ENCODE measurements at places on chromosomes 16 and 17. TPM values are rescaled to one million over a fixed set of nuclear protein-coding genes. Genes with fewer than 3 reads are reported as not detected.

The RRAD gene
- total RNA-seq = 0.27 TPM

The TMEM132E gene
- 0.27 TPM for total RNA-seq

The PMP22 gene
- total RNA-seq = 2.4 TPM

The GP1BA gene
- 2.2 TPM for total RNA-seq

The CDK3 gene
- 2.4 TPM for total RNA-seq

The KRT33A gene
- not detected for total RNA-seq

The CCL5 gene
- total RNA-seq = 1.3 TPM

The SALL1 gene
- not detected for total RNA-seq

The ALOX12B gene
- total RNA-seq = 1.1 TPM

The SYNRG gene
- 11.6 TPM for total RNA-seq

The CES5A gene
- total RNA-seq = not detected

The KRT17 gene
- total RNA-seq = not detected

The TSNAXIP1 gene
- total RNA-seq = 0.54 TPM

The SNAI3 gene
- total RNA-seq = 6.7 TPM

The MYO19 gene
- total RNA-seq = 74.3 TPM

The PNMT gene
- 3.8 TPM for total RNA-seq

The ABI3 gene
- 0.54 TPM for total RNA-seq

The ADAMTS18 gene
- total RNA-seq = not detected

The OR1A1 gene
- total RNA-seq = not detected

The TAC4 gene
- not detected for total RNA-seq

The RNF166 gene
- total RNA-seq = 42.5 TPM

The ODAD4 gene
- total RNA-seq = 0.54 TPM

The CCDC182 gene
- not detected for total RNA-seq

The SLC38A8 gene
- not detected for total RNA-seq

The HBA2 gene
- total RNA-seq = 169 TPM

Data from hematopoietic multipotent progenitor cell (in vitro differentiated cells).